ENCODE measurements at places on chromosomes 2 and 18.

- no peak for DNase-seq
Observed at GRCh38 chr2:224381521-224382279, 20.2 kb downstream of the FAM124B start.

DNA sequence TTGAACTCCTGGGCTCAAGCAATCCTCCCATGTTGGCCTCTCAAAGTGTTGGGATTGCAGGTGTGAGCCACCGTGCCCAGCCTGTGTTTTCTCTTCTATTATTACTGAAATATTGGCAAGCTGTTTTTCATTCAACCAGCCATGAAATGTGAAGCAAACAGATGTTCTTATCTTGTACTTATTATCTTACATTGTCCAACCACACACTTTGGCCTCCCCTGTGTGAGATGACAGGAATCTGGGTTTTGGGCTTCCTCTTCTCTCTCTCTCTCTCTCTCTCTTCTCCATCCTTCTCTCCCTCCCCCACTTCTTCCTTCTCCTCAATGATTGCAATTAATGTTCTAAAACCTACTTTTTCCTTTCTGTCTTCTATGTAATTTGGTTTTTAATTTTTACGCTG lies 33.1 kb downstream of the RAMP1 start:
- DNase-seq, result no peak

- DNase-seq, result no peak
Observed at GRCh38 chr2:15354596-15355366, 206.4 kb downstream of the NBAS start.

- no peak for DNase-seq
Observed at GRCh38 chr18:28411806-28412205, 234.9 kb upstream of the CDH2 start.

GRCh38 chr2:179909845-179910734 lies 48.7 kb upstream of the ZNF385B start:
- DNase-seq, result no peak
